ENCODE measurements at places on chromosomes 4 and X. TPM values are rescaled to one million over a fixed set of nuclear protein-coding genes. Genes with fewer than 3 reads are reported as not detected.

Gene DLG3
- 9.4 TPM for total RNA-seq

Gene MGARP
- total RNA-seq: 0.08 TPM

Gene NSG1
- total RNA-seq: 20.4 TPM

Gene SHOX
- total RNA-seq: not detected

Gene MAPK10
- 5.6 TPM for total RNA-seq

Gene HTT
- 26.5 TPM for total RNA-seq

Gene SSX4B
- not detected for total RNA-seq

Gene CTAG1B
- not detected for total RNA-seq

Gene PRDM5
- 9.5 TPM for total RNA-seq

Gene NFKB1
- 46.9 TPM for total RNA-seq

Gene L1CAM
- 3.0 TPM for total RNA-seq

Gene TCEAL7
- total RNA-seq: 7.6 TPM

Gene SMIM10L2A
- total RNA-seq: 0.80 TPM

Gene ATP1B4
- total RNA-seq: not detected

Gene NPY2R
- total RNA-seq: not detected

Gene IGSF1
- not detected for total RNA-seq

Gene ALAS2
- not detected for total RNA-seq

Gene PLXNA3
- 10.8 TPM for total RNA-seq

Gene EPHA5
- not detected for total RNA-seq

Gene UGT2B10
- not detected for total RNA-seq

Gene KCNIP4
- total RNA-seq: 0.39 TPM

Gene NAA11
- not detected for total RNA-seq

Gene WNK3
- 0.53 TPM for total RNA-seq

Gene TMEM35A
- total RNA-seq: not detected

Gene NXF3
- 0.08 TPM for total RNA-seq

Gene HSFX1
- 0.08 TPM for total RNA-seq

Gene PDGFRA
- total RNA-seq: 0.95 TPM

Gene GSX2
- total RNA-seq: not detected

Gene HPGDS
- not detected for total RNA-seq

Gene SSX4
- total RNA-seq: not detected

Gene NAP1L2
- 1.1 TPM for total RNA-seq

Gene ZCCHC18
- not detected for total RNA-seq

Gene ZNF630
- total RNA-seq: 1.1 TPM

Gene ENPEP
- not detected for total RNA-seq

Gene ZNF732
- 1.2 TPM for total RNA-seq

Gene ADH1A
- total RNA-seq: not detected

Gene CENPC
- 7.5 TPM for total RNA-seq

Gene FHL1
- 103 TPM for total RNA-seq

Gene TLR7
- not detected for total RNA-seq

Gene FREM3
- total RNA-seq: not detected

Gene ADAMTS3
- 0.08 TPM for total RNA-seq

Gene PDE6B
- total RNA-seq: 3.3 TPM

Gene BTC
- total RNA-seq: 0.47 TPM

Gene FGF2
- total RNA-seq: 3.3 TPM

Gene WDR17
- total RNA-seq: 1.4 TPM

Gene SGMS2
- 94.0 TPM for total RNA-seq

Gene FGF16
- not detected for total RNA-seq

Gene RNF150
- 0.08 TPM for total RNA-seq

Gene POU3F4
- not detected for total RNA-seq

Gene XAGE2
- total RNA-seq: not detected

Gene XAGE1A
- total RNA-seq: not detected

Measured in hair follicular keratinocyte (primary cell).